Left ventricle myocardium inferior (tissue), 1 donor: ENCODE measurements at places on chromosomes 4 and X. TPM values are rescaled to one million over a fixed set of nuclear protein-coding genes. Genes with fewer than 3 reads are reported as not detected.

The POU4F2 gene
- total RNA-seq, result not detected

The XAGE1B gene
- total RNA-seq, result not detected

The GAGE12E gene
- total RNA-seq, result not detected

The CORIN gene
- total RNA-seq, result 92.0 TPM

The PASD1 gene
- not detected for total RNA-seq

The RS1 gene
- total RNA-seq, result not detected

The SMIM20 gene
- 45.4 TPM for total RNA-seq

The EREG gene
- not detected for total RNA-seq

The MXRA5 gene
- total RNA-seq, result 2.0 TPM

The PCSK1N gene
- total RNA-seq, result not detected

The MAGEC1 gene
- not detected for total RNA-seq

The AFP gene
- total RNA-seq, result not detected

The TRMT2B gene
- total RNA-seq, result 17.3 TPM

The MAGEA8 gene
- not detected for total RNA-seq

The NAP1L5 gene
- 3.5 TPM for total RNA-seq

The CCDC110 gene
- 2.0 TPM for total RNA-seq

The TEX11 gene
- total RNA-seq, result not detected

The NR3C2 gene
- total RNA-seq, result 23.9 TPM

The COL4A6 gene
- total RNA-seq, result 9.8 TPM

The HMX1 gene
- not detected for total RNA-seq

The F11 gene
- total RNA-seq, result 0.30 TPM

The MAGEA9B gene
- not detected for total RNA-seq

The CNGA1 gene
- total RNA-seq, result not detected

The TENM3 gene
- total RNA-seq, result 1.5 TPM

The SLIT2 gene
- total RNA-seq, result 6.0 TPM

The PPP1R2C gene
- not detected for total RNA-seq

The ASB11 gene
- total RNA-seq, result 116 TPM

The ADAM29 gene
- not detected for total RNA-seq

The CT47B1 gene
- total RNA-seq, result not detected

The NHS gene
- total RNA-seq, result 1.0 TPM

The HSFX3 gene
- 0.25 TPM for total RNA-seq

The IDUA gene
- total RNA-seq, result 9.0 TPM

The FRMD7 gene
- 0.14 TPM for total RNA-seq

The PDGFC gene
- 12.9 TPM for total RNA-seq

The RAB33A gene
- total RNA-seq, result 0.41 TPM

The MND1 gene
- 0.38 TPM for total RNA-seq

The HERC5 gene
- 2.6 TPM for total RNA-seq

The DNASE1L1 gene
- total RNA-seq, result 56.3 TPM

The SULT1E1 gene
- total RNA-seq, result not detected

The DCK gene
- 7.5 TPM for total RNA-seq

The MFSD8 gene
- total RNA-seq, result 12.3 TPM

The SLC38A5 gene
- total RNA-seq, result 0.71 TPM

The TMEM35A gene
- not detected for total RNA-seq

The SUPT20HL2 gene
- not detected for total RNA-seq

The ARHGAP10 gene
- 59.7 TPM for total RNA-seq

The CENPE gene
- total RNA-seq, result 0.85 TPM

The KLB gene
- not detected for total RNA-seq

The CISD2 gene
- total RNA-seq, result 17.1 TPM

The TREX2 gene
- not detected for total RNA-seq

The NEXMIF gene
- total RNA-seq, result 0.19 TPM

The USP17L25 gene
- not detected for total RNA-seq

The MAN2B2 gene
- 18.5 TPM for total RNA-seq

The GPRIN3 gene
- 9.0 TPM for total RNA-seq

The DGKK gene
- total RNA-seq, result not detected

The STOX2 gene
- total RNA-seq, result 12.2 TPM

The GAGE12H gene
- total RNA-seq, result not detected

The KDM6A gene
- 9.4 TPM for total RNA-seq

The ADRA2C gene
- 4.5 TPM for total RNA-seq
